ENCODE measurements at places on chromosomes 11 and 22. TPM values are rescaled to one million over a fixed set of nuclear protein-coding genes. Genes with fewer than 3 reads are reported as not detected.

DNA sequence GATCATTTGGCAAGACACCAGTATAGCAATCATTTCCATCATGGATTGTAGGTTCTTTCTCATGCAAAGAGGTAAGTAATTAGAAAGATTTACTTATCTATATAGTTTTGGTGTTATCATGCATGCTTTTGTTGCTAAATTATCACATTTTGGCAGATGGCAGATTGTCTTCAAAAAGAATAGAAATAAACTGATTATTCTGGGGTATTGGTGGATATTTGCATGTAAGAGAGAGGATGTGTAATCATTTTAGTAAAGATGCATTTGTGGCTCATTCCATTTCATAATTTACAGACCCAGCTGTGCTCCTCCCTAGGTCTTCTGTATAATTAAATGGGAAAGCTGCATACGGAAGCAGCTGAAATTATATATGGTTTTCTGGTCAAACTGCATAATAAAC is 875.7 kb upstream of the ANO3 start:
- DNase-seq: no peak

Gene RFPL3
- total RNA-seq: not detected

Gene DDX25
- not detected for total RNA-seq

DNA sequence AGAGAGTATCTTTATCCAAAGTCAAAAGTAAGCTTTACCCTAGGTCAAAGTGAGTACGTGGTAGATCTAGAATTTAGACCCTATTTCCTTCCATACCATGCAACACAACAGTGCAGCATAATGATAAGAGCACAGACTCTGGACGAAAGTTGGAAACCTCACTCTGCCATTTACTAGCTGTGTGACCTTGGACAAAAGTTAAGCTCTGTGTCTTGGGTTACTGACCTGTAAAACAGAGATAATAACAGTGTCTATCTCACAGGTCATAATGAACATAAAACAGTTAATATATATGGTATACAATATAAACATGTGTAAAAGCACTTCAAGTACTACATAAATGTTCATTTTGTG is 13.6 kb upstream of the CHRNA10 start:
- DNase-seq: no peak

- no peak for DNase-seq
Observed at GRCh38 chr22:44582016-44582415, 84.0 kb upstream of the RTL6 start.

DNA sequence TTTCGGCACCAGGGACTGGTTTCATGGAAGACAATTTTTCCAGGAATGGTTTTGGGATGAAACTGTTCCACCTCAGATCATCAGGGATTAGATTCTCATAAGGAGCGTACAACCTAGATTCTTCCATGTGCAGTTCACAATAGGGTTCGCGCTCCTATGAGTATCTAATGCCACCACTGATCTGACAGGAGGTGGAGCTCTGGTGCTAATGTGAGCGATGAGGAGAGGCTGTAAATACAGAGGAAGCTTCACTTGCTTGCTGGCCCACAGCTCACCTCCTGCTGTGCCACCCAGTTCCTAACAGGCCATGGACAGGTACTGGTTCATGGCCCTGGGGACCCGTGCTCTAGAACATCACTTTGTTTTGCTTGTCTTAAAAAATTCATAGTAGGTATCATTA is 41.8 kb upstream of the AMPD3 start:
- DNase-seq: no peak

- DNase-seq: peak; percentile 37
Observed at GRCh38 chr11:66595245-66595904, 2.4 kb downstream of the CCS start.

DNA sequence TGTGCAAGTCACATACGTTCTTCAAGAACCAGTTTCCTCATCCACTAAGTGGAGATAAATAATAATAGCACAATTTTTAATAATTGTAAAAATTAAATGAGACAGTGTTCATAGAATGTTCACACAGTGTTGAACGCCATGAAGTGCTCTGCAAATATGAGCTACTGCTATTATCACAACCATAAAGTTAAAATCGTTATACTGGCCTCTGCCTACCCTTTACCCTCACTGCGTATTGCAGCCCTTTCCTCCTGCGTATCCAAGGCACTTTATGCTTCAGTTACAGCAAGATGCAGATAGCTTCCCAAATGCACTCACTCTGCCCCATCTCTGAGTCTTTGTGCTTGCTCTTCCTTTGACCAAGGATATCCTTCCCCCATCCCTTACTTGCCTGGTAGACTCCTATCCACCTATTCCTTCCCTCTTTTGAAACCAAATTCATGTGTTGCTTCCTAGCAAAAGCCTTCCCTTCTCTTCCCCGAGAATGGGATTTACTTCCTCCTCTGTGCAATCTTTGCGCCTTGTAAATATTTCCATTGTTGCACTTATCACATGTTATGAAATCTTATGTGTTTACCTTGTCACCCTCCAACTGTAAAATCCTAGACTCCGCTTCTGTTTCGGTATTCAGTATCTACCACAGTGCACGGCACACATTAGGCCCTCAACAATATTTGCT is 196.9 kb downstream of the ADAMTS15 start:
- no peak for DNase-seq

Gene KIF18A
- total RNA-seq: 22.5 TPM

Gene CEP126
- total RNA-seq: 0.11 TPM

GRCh38 chr11:101487775-101488174 is 96.0 kb downstream of the TRPC6 start:
- DNase-seq: no peak

Gene MLC1
- total RNA-seq: 0.54 TPM

DNA sequence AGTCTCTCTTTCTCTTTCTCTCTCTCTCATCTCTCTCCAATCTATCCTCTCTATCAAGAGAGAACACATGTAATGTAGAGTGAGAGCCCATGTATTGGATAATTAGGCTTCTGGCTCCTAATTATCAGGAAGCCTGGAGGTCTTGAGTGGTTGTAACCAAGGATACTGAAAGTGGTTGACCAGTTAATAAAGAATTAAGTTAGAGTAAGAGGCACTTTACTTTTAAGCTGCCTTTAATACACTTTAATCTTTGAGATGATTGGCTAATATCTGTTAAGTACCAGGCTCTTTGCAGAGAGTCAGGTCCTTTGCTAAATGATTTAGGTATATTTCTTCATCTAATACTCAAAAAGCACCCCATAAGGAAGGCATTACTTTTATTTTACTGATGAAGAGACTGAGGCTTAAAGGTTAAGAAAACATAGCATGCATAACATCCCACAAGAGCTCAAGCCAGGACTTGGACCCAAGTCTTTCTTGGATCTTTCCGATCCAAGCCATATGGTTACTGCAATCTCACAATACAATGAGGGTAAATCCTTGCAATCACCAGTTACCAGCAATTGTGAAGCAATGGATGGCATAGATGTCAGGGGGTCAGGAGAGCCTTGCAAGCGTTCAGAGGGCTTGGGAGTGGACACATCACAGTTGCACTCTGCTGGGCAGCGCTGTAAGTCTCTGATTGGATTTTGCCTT is 22.1 kb downstream of the CD44 start:
- DNase-seq: no peak

Gene OR4A16
- total RNA-seq: not detected

- no peak for DNase-seq
Observed at GRCh38 chr11:117782101-117782500, 14.9 kb downstream of the DSCAML1 start.

- no peak for DNase-seq
Observed at GRCh38 chr11:35155677-35156076, 16.7 kb downstream of the CD44 start.

DNA sequence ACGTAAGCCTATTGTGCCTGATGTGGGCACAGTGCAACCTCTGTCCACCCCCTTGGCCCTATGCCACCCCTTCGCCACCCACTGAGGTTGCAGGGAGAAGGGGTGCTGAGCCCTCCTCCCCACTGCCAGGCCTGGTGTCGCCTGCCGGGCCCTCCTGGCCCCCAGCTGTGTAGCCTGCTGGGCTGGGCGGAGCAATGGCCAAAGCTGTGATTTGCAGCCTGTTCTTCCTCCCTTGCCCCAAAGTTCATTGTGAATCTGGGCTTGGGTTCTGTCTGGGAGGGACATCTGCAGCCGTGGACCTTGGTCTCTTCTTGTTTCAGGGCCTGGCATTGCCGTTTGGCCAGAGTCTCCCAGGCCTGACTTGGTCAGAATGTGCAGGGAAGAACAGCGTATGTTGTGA is 121.9 kb downstream of the PKNOX2 start:
- DNase-seq: no peak

Gene OR8D1
- total RNA-seq: not detected

Measured in K562 (cell line).